ENCODE measurements at places on chromosomes 16 and 17. TPM values are rescaled to one million over a fixed set of nuclear protein-coding genes. Genes with fewer than 3 reads are reported as not detected.

Gene HOXB4
- total RNA-seq = 0.90 TPM

Gene NOTUM
- 0.66 TPM for total RNA-seq

Gene CLEC18A
- 0.19 TPM for total RNA-seq

Gene CD300A
- total RNA-seq = 28.0 TPM

Gene TMEM94
- 16.1 TPM for total RNA-seq

Gene CLEC10A
- total RNA-seq = 8.6 TPM

Gene RPL27
- total RNA-seq = 2,182 TPM

Gene RDM1
- 5.7 TPM for total RNA-seq

Gene SMIM36
- not detected for total RNA-seq

Gene RAB37
- total RNA-seq = 19.9 TPM

Gene CSH1
- total RNA-seq = 2.3 TPM

Data from thymus (tissue), 14 donors.